T-helper 9 cell (primary cell): ENCODE measurements at places on chromosomes 1 and 21.
A peak's percentile ranks its signal among the peaks of the same experiment; 100 is the strongest.

DNA sequence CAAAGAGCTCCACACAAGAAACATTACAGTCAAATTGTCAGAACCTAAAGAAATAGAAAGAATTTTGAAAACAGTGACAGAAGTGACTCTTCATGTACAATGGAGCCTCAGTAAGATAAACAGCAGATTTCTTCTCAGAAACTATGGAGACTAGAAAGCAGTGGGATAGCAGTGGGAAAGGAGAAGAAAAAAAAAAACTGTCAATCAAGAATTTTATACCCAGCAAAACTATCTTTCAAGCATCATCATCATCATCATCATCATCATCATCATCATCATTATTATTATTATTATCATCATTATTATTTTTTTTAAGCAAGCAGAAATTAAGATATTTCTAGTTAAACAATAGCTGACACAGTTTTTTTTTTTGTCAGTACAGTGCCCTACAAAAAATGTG is 24.2 kb downstream of the CEP170 start:
- DNase-seq, result no peak

- peak; percentile 90 for DNase-seq
Measured at GRCh38 chr1:24930260-24931145, at the start of gene RUNX3. TSS of gene RUNX3 (minus strand) at chr1:24930276. CDS start at chr1:24929868, 408 bp downstream.

DNA sequence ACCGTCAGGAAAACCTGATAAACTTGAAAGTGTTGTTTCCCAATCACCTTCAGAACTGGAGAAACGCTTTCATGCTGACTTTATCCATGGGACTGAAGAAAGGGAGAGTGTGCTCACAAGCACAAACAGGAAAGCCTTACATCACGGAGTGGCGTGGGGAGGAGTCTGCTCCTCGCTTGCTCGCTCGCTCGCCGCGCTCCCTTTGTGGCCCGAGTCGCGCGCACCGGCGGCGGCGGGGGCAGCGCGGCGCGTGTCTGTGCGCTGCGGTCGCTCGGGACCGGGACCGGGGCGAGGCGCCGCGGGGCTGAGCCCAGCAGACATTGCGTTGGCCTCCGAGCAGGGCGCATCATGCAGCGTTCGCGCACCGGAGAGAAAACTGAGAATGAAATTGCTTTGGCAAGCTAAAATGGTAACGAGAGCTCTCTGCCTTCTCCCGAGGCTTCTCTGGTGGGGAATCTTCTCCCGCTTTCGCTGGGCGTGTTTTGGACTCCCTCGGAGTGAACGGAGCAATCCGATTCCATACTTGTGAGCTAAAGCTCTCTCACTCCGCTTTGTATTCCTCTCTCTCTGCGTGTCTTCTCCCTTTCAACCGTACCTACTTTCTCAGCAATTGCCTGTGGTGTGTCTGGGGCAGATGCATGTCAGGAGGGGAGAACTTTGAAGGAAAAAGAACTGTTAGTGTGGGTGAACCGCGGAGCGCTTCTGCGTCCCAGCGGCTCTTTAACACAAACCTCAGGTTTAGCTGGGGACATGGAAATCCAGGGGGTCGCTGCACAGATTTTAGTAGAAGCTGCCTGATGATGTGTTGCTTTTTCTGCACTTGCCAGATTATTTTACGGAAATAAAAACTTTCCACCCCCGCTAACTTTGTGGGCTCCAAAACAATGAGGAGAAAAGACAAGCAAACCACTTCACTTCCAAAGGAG is at the start of gene RGL1:
RGL1 (plus strand) TSS at position 205 of the 926 bp plus-strand sequence; CDS start at position 383, 178 bp downstream.
- no peak for DNase-seq

DNA sequence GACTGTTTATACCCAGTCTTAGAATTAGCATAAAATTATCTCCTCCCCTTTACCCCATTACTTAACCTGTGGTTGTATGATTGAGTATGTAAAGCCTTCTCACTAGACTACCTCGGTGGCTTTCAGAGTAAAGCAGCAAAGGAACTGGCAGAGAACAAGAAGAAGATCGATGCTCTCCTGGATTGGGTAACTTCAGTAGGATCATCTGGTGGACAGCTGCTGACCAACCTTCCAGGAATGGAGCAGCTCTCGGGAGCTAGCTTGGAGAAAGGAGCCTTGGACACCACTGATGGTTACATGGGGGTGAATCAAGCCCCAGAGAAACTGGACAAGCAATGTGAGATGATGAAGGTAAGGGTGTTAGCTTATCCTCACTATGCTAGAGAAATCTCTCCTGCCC is 138.6 kb upstream of the BMP8A start:
- DNase-seq, result no peak

- DNase-seq, result no peak
Measured at GRCh38 chr21:29313662-29314408, 15.1 kb downstream of the BACH1 start.
